ENCODE measurements at places on chromosomes 4 and X. TPM values are rescaled to one million over a fixed set of nuclear protein-coding genes. Genes with fewer than 3 reads are reported as not detected.

- no peak for DNase-seq
Observed at GRCh38 chrX:19388741-19389140, 45.0 kb downstream of the PDHA1 start.

DNA sequence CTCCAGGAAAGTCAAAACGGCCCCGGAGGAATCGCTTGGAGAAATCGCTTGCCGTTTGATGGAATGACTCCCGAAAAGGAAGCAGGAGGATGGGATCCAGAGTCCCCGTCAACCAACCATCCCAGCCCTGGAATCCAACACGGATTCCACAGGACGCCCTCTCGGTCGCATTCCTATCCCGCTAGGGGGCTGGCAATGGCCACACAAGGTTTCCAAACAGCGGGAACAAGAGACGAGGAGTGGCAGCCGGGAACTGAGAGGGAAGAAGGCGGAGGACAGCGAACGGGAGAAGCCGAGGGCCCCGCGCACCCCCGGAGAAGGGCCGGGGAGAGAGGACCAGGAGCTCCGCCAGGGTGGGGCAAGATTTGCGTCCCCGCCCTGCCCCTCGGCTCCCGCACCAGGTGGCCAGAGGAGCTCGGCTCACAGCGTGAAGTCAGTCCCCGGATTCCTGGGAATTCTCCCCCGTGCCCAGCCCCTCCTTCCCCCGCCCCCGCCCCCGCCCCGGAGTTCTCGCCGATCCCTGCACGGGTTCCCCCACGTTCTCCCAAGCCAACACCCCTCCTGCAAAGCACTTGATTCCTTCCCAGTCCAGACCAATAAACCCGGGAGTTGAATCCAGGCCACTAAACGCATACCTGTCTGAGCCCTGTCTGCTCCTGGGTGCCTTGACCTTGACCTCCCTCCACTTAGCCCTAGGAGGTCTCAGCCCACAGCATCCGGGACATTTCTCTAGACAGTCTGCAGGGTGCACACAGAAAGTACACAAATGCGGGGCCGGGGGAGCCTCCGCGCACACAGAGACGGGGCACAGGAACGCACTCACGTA, 1.4 kb downstream of the PDZD4 start:
- DNase-seq = no peak

Gene CENPVL1
- not detected for polyA plus RNA-seq

DNA sequence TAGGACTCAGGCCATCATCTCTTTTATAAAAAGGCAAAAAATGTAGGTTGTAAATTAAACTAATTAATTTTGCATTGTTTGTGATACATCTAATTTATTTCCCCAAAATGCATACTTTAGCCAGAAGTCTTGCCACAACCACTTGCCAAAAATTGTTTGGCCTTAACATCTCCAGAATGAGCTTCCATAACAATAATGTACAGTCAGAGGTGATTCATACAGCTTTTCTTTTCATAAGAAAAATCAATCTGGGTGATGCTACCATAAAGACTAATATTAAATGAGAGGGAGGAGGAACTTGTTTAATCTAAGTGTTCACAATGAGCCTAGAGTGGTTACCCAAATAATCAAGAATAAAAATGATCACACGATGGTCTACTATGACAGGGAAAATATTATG, 59.3 kb downstream of the AMMECR1 start:
- DNase-seq = no peak

DNA sequence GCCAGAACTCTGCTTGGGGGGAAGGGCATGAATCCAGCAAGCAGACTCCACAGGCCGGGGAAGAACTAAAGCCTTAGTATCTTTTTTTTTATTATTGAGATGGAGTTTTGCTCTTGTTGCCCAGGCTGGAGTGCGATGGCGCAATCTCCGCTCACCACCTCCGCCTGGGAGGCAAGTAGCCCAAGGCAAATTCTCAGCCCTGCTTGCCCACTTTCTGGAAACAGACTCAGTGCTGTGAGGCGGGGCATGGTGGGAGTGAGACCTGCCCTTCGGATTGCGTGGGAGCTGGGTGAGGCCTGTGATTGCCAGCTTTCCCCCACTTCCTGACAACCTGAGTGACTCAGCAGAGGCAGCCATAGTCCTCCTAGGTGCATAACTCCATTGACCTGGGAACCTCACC, 348.8 kb downstream of the GASK1B start:
- DNase-seq = no peak

DNA sequence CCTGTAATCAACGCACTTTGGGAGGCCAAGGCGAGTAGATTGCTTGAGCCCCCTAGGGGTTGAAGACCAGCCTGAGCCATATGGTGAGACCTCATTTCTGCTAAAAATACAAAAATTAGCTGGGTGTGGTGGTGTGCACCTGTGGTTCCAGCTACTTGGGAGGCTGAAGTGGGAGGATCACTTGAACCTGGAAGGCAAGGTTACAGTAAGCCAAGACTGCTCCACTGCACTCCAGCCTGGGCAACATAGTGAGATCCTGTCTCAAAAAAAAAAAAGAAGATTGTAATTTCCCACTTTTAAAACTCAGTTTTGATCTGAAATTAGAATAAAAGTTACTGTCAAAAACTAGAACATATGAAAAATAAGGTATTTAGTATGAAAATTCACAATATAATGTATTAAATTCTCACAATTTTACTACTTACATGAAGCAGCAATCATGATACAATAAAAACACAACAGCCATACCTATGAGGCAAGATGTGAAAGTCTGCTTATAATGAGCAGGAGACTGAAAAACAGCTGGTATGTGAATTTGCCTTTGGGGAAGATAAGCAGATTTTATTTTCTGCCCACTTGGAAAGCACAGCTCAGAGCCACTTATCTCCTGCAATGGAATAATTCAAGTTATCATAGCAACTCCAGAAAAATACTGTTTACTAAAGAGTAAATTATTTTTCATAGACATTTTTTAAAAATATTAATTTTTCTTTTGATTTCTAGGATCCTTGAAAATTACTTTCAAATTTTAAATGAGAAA, 50.6 kb downstream of the ZGRF1 start:
- DNase-seq = no peak

GRCh38 chr4:8780086-8780485, 91.6 kb downstream of the HMX1 start:
- no peak for DNase-seq

DNA sequence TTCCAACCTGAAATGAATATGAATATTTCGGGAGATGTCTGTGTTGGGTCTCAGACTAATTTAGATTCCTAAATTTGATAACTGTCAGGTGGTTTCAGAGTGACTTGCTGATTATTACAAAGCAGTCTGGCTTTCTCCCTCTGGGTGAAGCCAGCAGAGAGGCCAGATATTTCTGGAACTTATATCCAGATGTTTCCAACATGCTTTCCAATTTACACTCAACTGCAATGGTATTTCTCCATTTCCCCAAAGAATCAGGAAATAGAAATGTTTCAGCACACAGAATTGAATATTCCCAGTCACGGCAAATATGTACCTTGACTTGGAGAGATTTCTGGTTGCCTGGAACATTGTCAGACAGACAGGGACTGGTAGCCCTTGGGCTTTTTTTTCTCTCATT, 48.5 kb upstream of the EGFL6 start:
- no peak for DNase-seq

Gene TLR7
- 1.3 TPM for polyA plus RNA-seq

Gene GASK1B
- polyA plus RNA-seq = 21.7 TPM

Gene PF4V1
- polyA plus RNA-seq = not detected

DNA sequence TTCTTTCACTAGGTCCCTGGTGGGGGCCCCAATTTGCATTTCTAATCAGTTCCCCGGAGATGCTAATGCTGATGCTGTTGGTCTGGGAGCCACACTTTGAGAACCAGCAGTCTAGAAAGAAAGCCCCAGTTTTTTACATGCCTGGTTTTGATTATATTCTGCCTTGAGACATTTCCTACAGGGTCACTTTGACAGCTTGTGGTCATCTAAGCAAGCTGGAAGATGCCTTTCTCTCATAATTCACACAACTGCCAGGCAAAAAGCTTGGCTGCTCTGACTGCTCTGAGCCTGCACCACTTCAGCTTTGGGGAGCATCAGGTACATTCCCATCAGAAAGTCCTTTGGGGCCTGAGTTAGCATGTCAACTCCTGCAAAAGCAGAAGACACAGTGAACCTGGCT, 5.9 kb upstream of the PLAC1 start:
- no peak for DNase-seq

Gene LAMTOR3
- polyA plus RNA-seq = 65.9 TPM

Gene FAM184B
- 0.18 TPM for polyA plus RNA-seq

GRCh38 chr4:13461191-13461905, 22.8 kb downstream of the RAB28 start:
- DNase-seq = peak; percentile 7

Gene TRIM2
- 87.2 TPM for polyA plus RNA-seq

All from left lung (tissue), 14 donors.